ENCODE measurements at places on chromosomes 5 and 9.

DNA sequence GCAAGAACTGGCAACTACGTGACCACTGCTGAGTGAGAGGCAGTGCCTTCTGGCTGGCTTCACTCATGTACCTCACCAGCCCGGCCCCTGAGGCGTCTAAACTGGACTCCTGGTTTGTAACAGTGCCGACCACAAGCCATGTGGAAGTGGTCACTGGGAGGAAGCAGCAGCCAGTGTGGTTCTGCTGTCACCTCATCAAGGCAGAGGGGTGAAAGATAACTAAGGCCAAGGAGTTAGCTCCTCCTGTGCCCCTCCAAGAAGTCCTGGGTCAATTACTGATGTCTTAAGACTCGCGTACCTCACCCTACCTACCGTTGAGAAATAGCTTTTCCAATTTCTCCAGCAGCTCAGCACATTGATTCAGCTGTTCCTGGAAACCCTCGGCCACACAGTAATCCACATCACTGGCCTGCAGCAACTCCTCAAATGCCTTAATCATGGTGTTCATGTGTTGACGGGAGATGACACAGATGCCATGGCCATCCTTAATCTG is 142.9 kb downstream of the CDK5RAP2 start:
- DNase-seq: no peak

DNA sequence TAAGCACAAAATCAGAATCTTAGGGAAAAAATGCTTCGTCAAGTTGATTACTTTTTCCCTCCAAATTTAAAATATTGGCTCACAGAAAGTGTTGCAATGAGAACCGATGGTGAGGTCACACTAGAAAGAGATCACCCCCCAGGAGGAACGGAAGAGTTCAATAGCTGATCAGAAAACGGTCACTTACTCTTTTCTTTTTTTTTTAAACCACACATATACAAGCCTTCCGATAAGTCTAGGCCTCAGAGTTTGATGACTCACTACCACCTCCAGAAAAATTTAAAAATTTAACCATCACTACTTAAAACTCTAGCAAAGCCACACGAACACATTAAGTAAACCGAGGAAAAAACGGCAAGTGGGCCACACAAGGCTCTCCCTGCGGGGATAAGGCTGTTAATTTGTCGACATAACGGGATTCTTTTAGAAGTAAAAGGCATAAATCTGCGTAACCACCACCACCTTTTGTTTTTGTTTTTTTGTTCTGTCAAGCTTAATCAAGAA is 1.2 kb downstream of the SURF4 start:
- no peak for DNase-seq

GRCh38 chr5:33582417-33582816 is 141.7 kb downstream of the TARS1 start:
- DNase-seq: no peak

- DNase-seq: no peak
Measured at GRCh38 chr9:115672477-115673316, 480.9 kb upstream of the PAPPA start.

- DNase-seq: no peak
Measured at GRCh38 chr9:117013440-117013995, 326.4 kb downstream of the TRIM32 start.

GRCh38 chr9:113359385-113359784 is 10.0 kb downstream of the BSPRY start:
- no peak for DNase-seq

DNA sequence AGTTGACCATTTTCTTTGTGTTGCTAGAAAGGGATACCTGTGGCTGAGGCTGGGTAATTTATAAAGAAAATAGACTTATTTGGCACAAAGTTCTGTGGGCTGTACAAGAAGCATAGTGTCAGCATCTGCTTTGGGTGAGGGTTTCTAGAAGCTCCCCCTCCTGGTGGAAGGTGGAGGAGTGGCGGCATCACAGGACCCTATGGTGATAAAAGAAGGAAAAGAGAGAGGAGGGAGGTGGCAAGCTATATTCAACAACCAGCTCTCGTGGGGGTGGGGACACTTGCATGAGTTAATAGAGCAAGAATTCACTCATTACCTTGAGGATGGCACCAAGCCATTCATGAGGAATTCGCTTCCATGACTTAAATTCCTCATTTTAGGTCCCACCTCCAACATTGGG is 2041.4 kb upstream of the CDH9 start:
- peak; percentile 22 for DNase-seq

DNA sequence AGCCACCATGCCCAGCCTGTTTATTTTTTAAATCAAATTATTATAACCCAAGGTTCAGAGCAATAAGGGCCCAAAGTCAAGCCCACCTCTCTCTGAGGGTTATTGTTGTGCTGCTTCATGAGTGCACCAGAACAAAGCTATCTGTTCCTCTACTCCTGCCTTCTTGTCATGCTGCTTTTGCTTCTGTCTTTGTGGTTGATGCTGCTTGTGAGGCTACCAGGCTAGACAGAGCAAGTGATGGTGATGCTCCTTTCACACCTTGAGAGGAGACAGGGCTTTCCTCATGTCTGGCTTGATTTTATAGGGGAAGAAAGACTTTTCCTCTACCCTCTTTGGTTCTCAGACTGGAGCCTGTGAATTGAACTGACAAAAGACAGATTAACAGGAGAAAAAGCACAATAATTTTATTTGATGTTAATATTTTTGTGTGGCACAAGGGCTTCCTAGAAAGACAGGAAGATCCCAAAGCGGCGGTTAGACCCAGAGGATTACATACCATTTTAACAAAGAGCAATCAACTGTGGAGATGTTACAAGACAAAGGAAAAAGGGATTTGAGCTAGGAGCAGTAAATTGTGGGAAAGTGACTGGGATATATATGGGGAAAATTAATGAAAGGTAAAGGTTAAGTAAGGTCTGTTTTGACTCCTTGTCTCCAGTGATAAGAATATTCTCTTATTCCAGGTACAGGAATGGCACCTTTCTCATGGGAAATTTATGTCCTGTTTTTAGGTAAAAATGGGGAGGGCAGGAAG is 4.4 kb upstream of the CD180 start:
- DNase-seq: no peak

GRCh38 chr5:169636477-169637084 is 494 bp upstream of the DOCK2 start:
- DNase-seq: no peak

DNA sequence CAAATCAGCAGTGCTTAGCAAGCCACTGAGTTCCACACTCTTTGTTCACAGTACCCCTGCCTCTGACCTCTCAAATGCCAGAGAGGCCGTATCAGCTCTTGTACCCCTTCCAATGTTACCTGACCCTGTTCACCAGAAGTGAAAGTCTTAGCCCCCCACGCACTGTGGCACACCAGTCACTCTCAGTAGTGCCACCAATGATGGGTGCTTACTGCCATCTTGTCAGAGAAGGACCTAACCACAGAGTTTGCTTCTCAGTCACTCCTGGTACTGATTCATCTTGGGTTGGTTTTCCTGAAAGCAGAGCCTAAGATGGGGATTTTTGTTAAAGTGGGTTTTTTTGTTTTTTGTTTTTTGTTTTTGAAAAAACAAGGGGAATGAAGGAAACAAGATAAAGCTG is 28.8 kb upstream of the PANK3 start:
- no peak for DNase-seq

GRCh38 chr5:89117124-89117644 is 234.2 kb upstream of the MEF2C start:
- no peak for DNase-seq

GRCh38 chr5:76145945-76146344 is 62.8 kb downstream of the SV2C start:
- DNase-seq: peak; percentile 61

- DNase-seq: no peak
Measured at GRCh38 chr5:173524136-173524535, 92.3 kb downstream of the BOD1 start.

DNA sequence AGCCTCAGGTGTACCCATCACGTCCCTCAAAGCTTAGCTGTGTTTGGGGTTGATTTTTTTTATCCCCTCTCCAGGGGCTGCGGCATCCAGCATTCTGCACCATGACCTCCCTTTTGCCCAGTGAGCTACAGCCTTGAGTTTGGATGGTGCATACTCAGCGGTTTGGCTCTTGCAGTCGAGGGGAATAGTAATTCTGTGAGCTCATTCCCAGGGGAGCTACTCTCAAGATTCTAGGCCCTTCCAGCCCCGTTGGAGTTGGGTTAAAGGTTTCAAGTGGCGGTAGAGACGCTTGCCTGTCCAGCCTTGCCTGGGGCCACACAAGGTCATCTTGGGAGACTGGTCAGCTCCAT is 102.2 kb upstream of the SPRY4 start:
- no peak for DNase-seq

- DNase-seq: no peak
Measured at GRCh38 chr5:96509316-96509715, 76.3 kb upstream of the PCSK1 start.

GRCh38 chr9:128911529-128912035 is 9.2 kb upstream of the PHYHD1 start:
- DNase-seq: no peak

GRCh38 chr5:127770272-127770671 is 67.1 kb downstream of the CCDC192 start:
- DNase-seq: no peak

GRCh38 chr9:114250235-114250568 is 72.7 kb upstream of the ORM1 start:
- no peak for DNase-seq

DNA sequence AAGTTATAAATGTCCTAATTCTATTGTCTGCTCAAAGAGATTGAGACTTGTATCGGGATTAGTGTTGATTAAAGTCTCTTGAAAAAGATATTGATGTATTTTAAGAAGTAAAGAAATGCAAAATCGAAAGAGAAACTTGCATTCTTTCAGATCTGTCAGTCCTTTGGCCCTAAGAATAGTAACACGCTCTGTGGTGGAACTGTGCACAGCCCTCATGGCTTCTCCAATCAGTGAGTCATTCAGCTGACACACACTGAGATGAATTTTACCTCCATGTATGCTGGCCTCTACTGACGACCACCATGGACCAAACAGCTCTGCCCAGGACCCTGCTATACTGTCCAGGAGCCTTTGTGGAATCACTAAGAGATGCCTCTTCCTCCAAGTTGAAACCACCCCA is 232.4 kb downstream of the ESM1 start:
- no peak for DNase-seq

DNA sequence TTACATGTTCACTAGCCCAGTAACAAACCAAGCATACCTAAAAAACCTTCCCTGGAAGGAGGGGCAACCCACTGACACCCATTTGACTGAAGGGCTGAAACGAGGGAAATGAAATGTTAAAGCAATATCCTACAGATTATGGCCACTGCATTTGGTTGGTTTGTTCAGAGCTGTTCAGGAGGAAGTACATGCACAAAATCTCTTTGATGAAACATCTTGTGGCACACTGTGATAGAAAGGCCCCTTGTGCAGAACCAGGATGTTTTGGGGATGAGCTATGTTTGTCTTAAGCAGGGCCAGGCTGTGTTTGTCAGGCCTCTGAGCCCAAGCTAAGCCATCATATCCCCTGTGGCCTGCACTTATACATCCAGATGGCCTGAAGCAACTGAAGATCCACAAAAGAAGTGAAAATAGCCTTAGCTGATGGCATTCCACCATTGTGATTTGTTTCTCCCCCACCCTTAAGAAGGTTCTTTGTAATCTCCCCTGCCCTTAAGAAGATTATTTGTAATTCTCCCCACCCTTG is 467.3 kb upstream of the PIK3R1 start:
- no peak for DNase-seq

DNA sequence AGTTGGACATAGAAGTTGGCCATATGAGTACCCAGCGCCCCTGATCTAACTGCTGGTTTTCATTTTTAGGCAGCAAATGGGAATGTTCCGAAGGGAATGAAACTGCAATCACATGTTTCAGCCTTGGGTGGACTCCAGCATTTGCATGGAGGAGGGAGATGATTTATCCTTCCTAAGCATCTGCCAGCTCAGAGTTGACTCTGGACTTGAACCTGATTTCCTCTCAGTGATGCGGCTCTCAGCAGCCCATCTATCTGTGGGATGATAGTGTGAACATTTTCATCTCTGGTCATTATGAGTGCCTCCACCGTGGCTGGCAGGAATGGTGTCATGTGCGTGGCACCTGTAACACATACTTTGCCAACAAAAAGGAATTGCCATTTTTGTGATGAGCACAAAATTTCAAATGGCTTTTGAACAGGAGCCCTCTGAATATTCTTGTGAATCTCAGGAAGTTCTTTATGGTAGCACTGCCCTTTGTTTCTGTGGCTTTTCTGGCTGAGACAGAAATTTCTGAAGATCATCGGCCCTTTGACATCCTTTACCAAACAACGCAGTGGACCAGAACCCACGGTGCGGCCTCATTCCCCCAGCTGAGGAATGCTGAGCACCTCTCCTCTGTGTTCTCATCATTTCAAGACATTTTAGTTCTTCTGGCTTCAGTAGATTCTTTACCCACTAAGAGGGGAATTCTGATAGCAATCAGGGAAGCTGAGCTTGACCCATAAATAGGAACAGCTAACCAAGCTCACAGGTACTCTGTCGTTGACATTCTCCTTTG is 28.5 kb downstream of the FUBP3 start:
- DNase-seq: no peak

DNA sequence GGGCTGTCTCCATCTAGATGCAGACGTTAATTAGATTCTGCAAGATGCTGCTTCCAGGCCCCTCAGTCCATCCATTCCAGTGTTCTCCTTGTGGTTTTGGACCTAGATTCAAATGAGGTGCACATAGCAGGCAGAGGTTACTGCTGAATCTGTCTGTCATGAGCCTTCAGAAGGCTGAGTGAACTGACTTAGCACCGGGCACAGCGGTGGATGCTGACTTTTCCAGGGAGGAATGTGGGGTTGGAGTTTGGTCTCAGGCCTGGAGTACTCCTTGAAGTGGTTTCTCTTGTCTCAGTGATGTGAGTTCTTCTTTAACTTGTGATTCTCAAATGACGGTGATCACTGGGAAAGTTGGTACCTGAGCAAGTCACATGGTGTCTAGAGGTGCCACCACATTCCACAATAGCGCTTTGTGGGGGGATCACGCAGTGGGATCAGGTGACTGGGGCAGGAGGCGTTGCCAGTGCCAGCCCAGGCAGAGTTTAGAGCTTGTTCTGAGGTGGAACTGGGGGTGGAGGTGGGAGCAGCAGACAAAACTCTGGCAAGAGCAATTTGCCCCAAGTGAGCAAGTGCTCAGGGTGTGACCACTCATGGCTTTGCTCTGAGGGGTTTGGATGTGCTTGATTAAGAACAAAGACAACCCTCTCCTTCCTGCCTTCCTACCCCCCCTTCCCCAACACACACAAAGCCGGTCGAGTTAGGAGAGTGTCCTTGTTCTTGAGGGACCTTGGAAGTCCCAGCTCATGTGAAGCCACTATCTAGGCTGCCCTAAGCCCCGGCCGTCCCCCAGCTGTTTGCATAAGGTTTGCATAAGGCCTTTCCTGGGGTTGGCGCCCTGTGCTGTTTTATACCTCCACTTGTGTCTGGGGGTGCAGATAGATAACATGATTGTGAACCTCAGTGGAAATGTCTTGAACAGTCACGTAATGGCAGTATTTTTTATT is 25.1 kb downstream of the JADE2 start:
- no peak for DNase-seq

DNA sequence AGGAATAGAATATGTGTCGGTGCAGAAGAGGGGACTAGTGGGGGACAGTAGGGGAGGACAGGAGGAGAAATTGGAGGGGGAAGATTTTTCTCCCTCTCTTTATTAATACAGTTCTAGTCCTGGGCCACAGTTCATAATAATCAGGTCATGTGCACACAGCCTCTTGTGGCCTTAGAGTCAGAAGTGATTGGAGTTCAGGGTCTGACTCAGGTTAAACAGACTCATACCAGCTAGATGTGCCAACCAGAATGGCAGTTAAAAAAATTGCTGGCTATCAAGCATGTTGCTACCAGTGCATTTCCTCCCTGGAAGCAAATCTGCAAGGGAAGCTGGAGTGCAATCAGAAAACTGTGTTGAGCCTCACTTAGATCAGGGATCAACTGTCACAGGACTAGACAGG is 132.7 kb upstream of the MAP1B start:
- DNase-seq: no peak

- DNase-seq: no peak
Measured at GRCh38 chr5:143648696-143649095, 163.3 kb upstream of the HMHB1 start.

Measured in Jurkat, Clone E6-1 (cell line).